ENCODE measurements at places on chromosomes 11 and 22.

- DNase-seq: no peak
Observed at GRCh38 chr11:12949453-12949852, 59.7 kb upstream of the RASSF10 start.

- no peak for DNase-seq
Observed at GRCh38 chr22:29317827-29318454, 2.4 kb upstream of the RASL10A start.

DNA sequence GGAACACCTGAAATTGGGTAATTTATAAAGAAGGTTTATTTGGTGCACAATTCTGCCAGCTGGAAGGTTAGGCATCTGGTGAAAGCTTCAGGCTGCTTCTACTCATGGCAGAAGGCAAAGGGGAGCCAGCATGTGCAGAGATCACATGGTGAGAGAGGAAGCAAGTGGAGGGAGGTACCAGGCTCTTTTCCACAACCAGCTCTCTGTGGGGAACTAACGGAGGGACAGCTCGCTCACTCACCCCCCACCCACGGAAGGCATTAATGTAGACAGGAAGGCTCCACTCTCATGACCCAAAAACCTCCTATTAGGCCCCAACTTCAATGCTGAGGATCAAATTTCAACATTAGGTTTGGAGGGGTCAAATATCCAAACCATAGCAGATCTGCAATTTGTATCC lies 75.6 kb upstream of the ARHGAP32 start:
- DNase-seq: no peak

DNA sequence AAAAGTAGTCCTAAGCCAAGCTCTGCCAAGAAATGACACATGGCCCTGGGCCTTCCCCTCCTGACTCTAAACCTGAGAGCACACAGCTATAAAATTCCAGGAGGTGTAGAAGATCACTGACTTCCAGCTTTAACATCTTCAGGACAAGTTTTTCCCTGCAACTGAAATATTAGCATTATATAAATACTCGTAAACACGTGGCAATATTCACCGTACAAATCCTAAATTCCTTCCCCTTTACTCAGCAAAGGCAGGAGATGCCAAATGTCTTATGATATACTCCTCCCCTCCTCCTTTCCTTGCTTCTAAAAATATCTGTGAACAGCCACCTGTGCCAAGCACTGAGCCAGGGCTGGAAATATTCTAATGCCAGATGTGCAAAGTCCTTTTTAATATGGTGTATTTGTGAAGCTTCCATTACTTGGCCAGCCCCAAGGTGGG lies 194.0 kb downstream of the LARGE1 start:
- no peak for DNase-seq

DNA sequence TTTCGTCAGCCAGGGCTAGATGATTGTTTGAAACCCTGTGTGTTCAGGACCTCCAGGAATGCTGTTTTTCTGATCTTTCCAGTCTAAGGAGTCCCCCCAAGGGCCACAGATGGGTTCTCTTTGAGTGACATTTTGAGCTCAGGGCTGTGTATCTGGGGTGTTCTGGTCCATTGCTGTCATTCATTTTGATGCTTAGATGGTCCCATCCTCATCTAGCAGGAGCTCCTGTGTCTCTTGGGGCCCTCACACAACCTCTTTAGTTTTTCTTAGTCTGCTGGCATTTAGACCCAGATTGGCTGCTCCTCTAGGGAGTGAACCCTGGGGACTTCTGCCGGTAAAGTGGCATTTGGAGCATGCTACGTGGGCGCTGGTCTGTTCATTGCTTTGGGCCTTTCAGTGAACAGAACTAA lies 39.1 kb downstream of the MED15 start:
- DNase-seq: no peak

GRCh38 chr11:95999711-96000406 lies 76.0 kb upstream of the MTMR2 start:
- DNase-seq: no peak

- DNase-seq: peak; percentile 89
Observed at GRCh38 chr11:449889-450808, at the start of gene PTDSS2. TSS of gene PTDSS2 (plus strand) at chr11:450279. CDS start at chr11:450456, 177 bp downstream.

- DNase-seq: no peak
Observed at GRCh38 chr11:3225159-3225758, 6.6 kb upstream of the MRGPRG start.

Measured in stimulated activated CD8-positive, alpha-beta memory T cell treated with anti-CD3 and anti-CD28 coated beads, Interleukin-7, amount 100 ng/mL, for 1 hour (primary cell).